ENCODE measurements at places on chromosomes 5 and 9.

DNA sequence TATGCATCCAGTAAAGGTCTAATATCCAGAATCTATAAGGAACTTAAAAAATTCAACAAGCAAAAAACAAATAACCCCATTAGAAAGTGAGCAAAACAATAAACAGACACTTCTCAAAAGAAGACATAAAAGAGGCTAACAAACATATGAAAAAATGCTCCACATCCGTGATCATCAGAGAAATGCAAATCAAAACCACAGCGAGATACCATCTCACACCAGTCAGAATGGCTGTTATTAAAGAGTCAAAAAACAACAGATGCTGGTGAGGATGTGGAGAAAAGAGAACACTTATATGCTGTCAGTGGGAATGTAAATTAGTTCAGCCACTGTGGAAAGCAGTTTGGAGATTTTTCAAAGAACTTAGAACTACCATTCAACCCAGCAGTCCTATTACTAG lies 86.1 kb downstream of the WWC1 start:
- no peak for DNase-seq

DNA sequence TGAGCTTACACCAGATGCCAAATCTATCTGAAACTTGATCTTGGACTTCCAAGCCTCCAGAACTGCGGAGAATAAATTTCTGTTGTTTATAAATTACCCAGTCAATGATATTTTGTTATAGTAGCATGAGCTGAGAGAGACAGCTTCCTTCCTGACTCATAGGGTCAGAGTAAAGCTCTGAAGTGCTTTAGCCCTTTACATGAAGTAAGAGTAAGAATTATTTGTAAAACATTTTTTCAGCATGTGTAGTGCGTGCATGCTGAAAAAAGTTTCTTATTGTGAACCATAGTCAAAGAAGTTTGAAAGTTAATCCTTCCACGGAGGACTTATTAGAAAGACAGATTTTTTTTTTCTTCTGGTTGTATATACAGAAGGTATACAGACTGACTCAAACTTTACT lies 172.4 kb downstream of the DMRT2 start:
- no peak for DNase-seq

- no peak for DNase-seq
Observed at GRCh38 chr5:140429724-140430123, 28.1 kb downstream of the ANKHD1 start.

DNA sequence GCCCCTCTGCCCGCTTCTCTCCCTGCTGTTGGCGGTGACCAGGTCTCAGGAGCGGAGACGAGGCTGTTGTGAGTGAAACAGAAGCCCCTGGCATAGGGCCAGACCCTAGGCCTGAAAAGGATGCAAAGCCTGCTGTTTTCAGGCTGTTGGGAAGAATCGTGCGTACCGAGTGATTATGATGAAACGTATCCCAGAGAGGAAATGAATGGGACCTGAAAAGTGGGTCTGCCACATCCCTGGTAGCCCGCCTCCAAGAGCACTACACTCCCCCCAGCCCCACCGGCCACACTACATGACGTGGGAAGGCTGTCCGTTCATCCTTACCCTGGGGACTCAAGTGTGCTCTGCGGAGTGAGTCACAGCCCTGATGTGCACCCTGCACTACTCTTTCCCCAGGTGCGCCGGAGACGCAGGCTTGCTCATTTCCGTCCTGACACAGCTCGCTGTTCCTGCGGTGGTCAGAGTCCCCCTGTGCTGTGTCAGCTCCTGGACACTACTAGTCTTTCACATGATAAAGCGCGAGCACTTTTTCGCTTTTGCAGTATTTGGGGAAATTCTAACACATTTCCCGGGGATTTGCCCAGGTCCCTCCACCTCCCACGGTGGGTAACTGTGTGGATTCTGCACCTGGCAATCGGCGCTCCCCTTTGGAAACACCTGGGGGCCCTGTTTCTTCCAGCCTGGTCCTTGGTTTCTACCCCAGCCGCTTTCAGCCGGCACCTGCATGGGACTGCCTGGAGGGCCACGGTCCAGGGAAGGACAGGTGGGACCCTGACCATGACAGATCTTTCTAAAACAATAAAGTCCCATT lies 91.5 kb downstream of the ANKRD33B start:
- DNase-seq, result no peak

GRCh38 chr9:70617033-70617828 lies 202.8 kb upstream of the KLF9 start:
- DNase-seq, result no peak

GRCh38 chr5:6812800-6813731 lies 99.8 kb downstream of the TENT4A start:
- no peak for DNase-seq

DNA sequence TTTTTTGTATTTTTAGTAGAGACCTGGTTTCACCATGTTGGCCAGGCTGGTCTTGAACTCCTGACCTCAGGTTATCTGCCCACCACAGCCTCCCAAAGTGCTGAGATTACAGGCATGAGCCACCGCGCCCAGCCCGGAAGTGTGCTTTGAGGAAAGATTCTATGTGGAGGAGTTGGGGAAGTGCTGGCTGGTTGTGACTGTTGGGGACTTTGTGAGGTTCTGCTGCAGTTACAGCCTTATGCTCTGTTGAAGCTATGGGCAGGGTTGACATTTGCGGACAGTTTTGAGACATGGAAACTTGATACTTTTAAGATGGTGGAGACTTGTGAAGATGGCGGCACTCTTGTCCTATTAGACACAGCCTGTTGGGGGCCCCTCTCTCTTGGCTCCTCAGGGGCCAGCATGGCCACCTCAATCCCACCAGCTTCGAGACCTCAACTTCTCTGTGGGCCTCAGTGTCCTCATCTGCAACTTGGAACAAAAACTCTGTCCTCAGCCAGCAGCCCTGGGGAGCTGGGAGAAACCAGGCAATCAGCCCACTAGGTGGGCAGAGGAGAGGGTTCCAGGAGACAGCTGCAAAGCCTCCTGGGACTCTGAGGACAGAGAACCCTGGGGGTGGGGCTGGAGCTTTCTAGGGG lies 24.9 kb downstream of the C9orf50 start:
- no peak for DNase-seq

GRCh38 chr9:125255781-125256391 lies 5.7 kb upstream of the GAPVD1 start:
- DNase-seq, result no peak

GRCh38 chr5:44814761-44815160 lies 6.0 kb downstream of the MRPS30 start:
- no peak for DNase-seq

- DNase-seq, result no peak
Observed at GRCh38 chr5:14600846-14601245, 19.3 kb downstream of the OTULINL start.

- DNase-seq, result no peak
Observed at GRCh38 chr5:173458828-173459609, 130.8 kb upstream of the STC2 start.

- DNase-seq, result no peak
Observed at GRCh38 chr5:392431-392988, 50.5 kb upstream of the EXOC3 start.

- DNase-seq, result no peak
Observed at GRCh38 chr5:63029891-63030290, 451.3 kb downstream of the LRRC70 start.

DNA sequence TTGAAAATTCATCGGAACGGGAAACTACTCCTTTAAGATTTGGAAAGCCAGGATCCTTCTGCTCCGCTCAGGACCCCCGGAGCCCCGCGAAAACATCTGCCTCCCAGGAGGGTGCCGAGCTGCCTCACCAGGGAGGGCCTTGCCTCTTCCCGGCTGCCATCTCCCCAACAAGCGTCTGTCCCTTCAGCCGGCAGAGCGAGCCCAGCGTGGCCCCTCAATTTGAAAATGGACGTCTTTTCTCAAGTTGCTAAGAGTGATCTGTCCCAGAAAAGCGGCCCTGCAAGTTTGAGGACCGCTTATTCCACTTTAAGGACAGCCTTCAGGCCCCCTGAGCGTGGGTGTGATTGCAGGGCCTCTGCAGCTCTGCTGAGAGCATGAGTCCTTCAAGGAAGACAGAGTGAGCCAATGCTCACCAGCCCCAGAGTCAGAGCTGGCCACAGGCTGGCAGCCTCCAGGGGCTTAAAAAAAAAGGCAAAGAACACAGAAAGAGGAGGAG lies 101.3 kb downstream of the PHF2 start:
- DNase-seq, result no peak

DNA sequence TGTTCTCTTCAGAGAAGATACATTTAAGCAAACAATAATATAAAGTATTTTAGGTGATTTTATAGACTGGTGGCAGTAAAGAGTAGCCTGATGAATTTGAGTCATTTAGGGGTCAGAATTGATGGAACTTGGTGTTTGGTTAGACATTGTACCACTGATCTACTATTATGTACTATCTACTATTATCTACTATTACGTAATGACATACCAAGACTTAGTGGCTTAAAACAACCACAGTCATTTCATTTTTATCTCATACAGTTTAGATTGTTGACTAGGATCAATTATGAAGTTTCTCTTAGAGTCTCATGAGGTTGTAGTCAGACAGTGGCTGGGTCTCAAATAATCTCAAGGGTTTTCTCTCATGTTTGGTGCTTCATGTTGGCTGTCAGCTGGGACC lies 54.0 kb downstream of the PPIP5K2 start:
- DNase-seq, result no peak

DNA sequence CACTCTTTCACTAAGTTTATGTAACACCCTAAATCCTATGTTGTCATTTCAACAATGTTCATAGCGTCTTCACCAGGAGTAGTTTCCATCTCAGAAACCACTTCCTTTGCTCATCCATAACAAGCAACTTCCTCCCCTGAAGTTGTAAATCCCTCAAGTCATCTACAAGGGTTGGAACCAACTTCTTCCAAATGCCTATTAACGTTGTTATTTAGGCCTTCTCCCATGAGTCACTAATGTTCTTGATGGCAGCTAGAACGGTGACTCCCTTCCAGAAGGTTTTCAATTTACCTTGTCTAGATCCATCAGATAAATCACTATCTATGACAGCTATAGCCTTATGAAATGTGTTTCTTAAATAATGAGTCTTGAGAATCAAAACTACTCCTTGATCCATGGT lies 73.3 kb upstream of the TARS1 start:
- no peak for DNase-seq

- no peak for DNase-seq
Observed at GRCh38 chr5:135073761-135074345, 39.8 kb upstream of the PITX1 start.

GRCh38 chr5:173670130-173670651 lies 53.7 kb upstream of the BOD1 start:
- DNase-seq, result no peak

DNA sequence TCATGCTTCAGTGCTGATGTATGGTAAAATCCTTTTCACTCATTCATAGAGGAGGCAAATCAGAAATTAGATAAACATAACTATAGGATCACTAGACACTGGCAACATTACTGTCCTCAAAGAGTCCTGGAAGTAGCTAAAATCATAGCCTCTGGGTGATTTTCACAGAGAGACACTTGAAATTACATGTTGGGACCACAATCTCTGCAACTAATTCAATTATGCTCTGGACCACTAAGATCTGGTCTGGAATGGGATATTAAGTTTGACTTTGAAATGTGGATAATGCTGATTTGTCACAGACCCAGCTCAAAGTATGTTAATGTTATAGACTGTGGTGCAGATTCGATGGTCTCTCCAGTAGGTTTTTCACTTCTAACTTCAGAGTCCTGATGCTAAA lies 214.6 kb upstream of the CCNH start:
- DNase-seq, result no peak

- no peak for DNase-seq
Observed at GRCh38 chr9:121613009-121613752, 38.3 kb upstream of the DAB2IP start.

DNA sequence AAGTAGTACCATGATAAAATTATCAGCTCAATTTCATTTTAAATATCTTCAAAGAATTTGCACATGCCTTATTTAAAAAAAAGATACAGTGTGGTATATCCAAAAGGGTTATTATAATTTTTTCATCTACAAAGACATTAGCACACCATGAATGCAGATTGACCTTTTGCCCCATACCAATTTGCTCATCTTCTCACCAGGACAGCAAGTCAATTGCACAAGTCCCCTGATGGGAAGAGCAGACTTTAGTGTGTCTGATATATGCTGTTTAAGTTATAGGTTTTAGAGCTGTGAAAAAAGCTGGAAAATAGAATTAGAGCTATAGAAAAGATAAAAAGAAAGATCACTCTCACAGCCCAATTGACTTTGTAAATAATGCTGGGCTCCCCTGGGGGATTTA lies 325.8 kb upstream of the CDH6 start:
- no peak for DNase-seq

DNA sequence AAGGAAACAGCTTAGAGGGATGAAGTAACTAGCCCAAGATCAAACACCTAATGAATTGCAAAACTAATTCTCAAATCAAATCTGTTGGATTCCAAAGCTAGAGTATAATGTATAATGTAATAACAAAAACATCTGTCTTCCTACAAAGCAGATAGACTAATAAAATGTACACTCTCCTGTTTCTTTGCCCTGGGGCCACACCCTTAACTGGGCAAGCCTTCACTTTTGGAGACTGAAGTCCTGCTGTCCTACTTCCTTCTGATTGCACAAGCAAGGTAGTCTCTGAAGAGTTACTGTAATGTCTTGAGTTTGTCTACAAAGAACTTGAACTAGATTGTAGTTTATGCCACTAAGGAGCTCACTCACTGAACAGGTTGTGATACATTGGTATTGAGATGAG lies 2.5 kb downstream of the TTC1 start:
- DNase-seq, result no peak

DNA sequence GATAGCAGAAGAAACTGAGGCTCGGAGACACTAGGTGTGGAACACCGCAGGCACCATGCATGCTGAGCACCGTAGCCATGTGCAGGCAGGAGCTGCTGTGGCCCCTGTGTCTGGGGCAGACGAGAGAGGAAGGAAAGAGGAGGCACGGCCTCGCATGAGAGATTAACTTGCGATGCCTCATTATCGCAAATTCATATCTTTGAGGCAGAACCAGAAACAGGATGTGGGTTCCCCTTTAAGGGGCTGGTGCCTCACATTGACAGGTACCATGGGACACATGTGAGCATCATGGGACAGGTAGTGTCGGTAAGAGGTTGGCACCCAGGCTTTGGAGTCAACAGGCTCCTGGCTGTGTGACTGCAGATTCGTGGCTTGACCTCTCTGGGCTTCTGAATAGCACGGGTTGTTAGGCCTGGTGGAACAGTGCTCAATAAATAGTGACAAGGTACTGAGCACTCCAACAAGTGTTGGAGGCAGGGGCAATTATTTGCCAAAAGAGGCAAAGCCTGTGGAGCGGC lies 40.8 kb downstream of the NAIF1 start:
- no peak for DNase-seq

GRCh38 chr5:158126442-158127405 lies 267.8 kb upstream of the CLINT1 start:
- DNase-seq, result no peak

- no peak for DNase-seq
Observed at GRCh38 chr5:52043137-52043536, 659.9 kb downstream of the ISL1 start.

DNA sequence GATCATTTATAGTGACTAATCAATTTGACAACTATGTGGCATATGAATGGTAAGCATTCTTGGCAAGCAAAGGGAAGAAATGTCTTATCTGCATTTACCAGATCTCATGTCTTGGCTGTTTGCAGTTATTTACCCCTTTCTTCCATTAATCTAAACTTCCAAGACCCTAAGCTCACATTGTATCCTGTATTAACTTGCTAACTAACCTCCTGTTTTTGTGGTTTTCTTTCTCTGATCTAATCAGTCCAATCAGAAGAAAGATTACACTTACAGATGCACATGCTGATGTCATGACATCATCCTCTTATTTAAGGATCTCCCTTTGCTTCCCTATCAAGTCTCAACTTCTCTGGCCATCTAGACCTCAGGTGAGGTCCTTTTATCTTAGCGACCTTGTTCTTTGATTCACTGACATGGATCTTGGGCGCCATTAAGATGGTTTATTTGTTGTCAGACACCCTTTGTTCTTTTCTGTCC lies 95.5 kb downstream of the F2RL2 start:
- no peak for DNase-seq

Measured in epithelial cell of proximal tubule (primary cell).